ENCODE measurements at places on chromosomes 4 and X.

DNA sequence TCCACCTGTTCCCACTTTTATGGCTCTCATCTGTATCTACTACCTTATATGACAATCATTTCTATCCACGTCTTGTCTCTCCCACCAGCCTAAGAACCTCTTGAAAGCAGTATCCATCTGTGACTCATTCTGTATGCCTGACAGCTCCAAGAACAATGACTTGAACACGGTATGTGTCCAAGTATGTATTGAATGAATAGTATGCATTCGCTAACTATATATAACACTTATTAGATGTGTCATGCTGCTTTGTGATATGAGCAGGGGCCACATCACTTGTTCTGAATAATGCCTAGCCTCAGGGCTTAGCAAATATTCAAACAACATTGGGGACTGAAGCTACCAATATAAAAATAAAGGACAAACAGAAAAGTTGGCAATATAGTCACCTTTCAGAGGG lies 4.9 kb downstream of the OPHN1 start:
- DNase-seq, result no peak

- DNase-seq, result no peak
These were observed 197.6 kb downstream of the KIT start for GRCh38 chr4:54855191-54855854.

- no peak for DNase-seq
These were observed 48.2 kb upstream of the AADAT start for GRCh38 chr4:170137927-170138326.

DNA sequence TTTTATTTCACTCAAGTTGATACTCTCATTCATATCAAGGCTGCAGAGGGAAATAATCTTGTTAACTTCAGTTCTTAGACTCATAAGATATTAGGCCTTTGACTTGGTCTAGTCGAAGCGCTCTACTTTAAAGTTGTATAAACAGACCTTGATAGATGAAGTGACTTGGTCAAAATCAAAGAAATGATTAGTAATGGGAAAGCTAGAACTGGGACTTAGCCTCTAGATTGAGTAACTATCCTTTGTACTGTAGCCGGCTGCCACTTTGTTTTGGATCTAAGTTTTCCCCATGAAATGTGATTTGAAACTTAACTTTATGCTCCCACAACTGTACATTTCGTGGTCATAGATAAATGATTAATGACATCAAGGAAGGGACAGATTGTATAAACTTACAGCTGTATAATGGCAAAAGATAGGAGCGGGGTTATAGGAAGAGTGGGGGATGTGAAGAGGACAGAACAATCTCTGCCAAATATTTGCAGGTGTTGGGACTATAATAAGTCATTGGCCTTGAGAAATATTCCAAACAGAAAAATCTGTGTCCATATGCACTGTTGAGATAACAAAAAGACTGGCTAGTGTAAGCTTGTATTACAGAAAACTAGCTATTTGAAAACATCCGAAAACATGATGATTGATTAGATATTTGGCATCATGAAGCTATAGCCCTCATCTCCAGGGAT lies 17.2 kb downstream of the MID2 start:
- no peak for DNase-seq

DNA sequence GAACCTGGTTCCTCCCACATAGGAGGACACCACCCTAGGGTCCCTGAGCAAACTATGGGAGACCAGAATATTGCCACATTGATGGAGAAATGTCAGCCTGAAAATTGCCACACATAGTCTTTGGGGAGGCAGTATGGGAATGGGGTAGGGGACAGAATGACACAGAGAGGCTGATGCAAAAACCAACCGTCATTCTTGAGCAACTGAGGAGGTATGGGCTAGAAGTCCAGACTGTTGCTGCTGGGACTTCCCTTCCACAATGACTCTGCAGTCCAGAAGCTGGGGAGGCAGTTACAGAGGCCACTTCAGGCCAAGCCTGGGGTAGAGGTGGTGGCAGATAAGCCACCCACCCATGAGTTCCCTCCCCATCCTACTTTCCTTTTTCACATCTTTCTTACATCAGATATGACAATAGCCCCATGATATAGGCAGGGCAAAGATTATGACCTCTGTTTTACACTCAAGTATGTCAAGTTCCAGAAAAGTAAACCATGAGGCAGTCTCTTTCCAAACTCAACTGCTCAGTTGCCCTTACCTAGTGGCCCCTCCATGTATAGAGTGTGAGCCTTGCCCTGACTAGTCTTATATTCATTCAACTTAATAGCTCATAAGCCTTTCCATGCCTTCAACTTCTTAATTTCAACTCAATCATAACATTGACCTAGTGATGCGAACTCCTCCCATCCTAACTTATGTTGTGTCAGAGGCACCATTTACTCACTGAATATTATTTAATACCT lies 41.7 kb downstream of the VSIG4 start:
- no peak for DNase-seq

- DNase-seq, result no peak
These were observed 43.7 kb downstream of the SMAD1 start for GRCh38 chr4:145525291-145525740.

DNA sequence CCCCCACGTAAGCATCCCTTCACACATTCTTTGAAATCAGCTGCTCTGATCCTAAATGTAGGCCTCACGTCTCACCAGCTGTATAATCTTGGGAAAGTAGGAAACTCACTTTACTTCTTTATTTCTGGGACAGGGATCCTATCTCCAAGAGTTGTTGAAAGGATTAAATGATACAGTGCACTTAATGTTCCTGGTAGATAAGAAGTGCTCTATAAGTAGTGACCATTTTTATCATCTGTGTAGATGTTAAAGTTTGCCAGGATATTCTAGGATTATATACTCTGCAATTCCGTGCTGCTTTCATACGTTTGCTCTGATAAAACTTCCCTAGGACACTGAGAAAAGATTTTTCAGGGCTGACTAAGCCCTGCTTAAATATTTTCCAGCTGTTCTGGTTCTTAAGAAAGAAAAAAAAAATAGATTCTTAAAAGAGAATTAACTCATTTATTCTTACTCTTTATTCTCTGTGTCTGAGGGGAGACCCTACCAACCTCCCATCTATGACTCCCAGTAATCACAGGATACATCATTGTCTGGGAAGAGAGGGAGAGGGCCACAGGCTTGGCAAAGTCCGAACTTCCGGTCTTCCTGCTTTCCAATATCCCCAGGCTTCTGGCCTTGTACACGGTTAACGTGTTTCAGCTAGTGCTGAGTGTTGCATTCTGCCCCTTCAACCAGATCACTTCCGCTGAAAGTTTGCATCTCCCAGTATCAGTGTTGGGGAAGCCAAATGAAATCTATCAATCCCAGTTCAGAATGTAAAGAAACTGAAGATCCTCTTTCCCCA lies 269.2 kb downstream of the TRIML1 start:
- no peak for DNase-seq

GRCh38 chrX:137432609-137433008 lies 133.3 kb upstream of the ZIC3 start:
- DNase-seq, result no peak

DNA sequence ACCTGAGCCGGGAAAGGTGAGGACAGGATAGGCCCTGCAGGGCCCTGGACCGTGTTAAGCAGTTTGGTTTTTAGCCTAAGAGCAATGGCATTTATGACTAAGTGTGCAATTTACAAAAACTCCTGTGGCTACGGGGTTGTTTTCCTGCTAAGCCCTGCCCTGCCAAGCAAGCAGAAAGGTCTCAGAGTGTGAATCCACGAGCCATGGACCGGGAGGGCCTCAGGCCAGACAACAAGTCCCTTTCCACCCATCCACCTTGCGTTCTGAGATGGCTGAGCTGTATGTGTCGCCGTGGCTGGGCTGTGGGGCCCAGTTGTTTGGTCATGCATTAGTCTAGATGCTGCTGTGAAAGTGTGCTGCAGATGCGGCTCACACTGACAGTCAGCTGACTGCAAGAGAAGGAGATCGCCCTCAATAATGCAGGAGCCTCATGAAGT lies 33.9 kb upstream of the AFAP1 start:
- no peak for DNase-seq

DNA sequence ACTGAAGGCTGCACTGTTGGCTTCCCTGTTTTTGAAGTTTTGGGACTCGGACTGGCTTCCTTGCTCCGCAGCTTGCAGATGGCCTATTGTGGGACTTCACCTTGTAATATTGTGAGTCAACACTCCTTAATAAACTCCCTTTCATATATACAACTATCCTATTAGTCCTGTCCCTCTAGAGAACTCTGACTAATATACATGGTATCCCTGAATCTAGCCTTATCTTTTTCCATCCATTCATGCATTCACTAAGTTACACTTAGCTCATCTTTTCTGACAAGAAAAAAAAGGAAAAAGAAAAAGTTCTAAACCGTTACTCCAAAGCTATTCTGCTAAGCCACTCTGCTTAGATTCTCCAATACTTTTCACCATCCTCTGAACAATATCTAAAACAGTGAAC lies 1260.2 kb upstream of the PCDH7 start:
- DNase-seq, result no peak

DNA sequence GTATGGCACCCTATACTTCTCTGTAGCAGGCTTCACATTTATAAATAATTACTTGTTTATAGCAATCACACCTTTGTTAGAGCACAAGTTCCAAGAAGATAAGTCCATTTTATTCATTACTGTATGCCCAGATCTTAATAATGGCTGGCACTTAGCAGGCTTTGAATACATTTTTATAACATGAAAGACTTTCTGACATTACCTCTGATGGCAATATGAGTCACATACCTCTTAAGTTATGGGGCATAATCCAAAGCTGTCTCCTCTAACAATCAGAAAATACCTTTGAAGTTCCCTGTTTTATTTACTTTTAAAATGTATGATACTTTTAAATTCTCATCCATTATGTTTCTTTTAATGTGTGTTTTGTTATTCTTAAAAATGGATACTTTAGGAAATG lies 12.2 kb downstream of the SCRG1 start:
- no peak for DNase-seq

- no peak for DNase-seq
These were observed 14.8 kb downstream of the ADGRA3 start for GRCh38 chr4:22500831-22501714.

DNA sequence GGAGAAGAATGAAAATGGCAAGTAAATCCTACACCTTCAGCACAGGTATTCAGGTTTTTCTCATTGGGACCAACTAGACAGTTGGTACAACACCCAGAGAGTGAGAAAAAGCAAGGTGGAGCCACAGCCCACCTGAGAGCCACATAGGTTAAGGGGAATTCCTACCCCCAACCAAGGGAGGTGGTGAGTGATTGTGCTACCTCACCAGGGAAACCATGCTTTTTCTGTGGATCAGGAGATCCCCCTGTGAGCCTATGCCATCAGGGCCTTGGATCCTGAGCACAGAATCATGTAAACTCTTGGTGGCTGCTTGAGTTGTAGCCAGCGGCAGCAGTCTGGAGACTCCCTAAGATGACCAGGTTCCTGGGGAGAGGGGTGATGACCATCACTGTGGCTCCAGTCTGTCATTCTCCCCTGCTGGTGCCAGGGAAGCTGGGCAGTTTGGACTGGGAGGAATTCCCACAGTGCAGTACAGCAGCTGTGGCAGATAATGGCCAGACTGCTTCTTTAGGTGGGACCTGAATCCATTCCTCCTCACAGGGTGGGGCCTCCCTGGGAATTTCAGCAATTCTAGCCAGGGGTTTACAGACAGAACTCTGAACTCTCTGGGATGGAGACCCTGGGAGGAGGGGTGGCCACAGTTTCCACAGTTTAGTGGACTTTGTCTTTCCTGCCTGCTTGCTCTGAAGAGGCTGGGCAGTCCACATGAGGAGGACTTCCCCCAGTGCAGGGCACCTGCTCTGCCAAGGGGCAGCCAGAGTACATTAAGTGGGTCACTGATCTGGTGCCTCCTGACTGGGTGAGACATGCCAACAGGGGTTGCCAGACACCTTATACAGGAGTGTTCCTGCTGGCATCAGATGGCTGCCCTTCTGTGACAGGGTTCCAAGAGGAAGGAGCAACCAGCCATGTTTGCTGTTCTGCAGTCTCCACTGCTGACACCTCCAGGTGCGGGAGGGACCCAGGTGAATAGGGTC lies 43.2 kb downstream of the PARM1 start:
- no peak for DNase-seq

DNA sequence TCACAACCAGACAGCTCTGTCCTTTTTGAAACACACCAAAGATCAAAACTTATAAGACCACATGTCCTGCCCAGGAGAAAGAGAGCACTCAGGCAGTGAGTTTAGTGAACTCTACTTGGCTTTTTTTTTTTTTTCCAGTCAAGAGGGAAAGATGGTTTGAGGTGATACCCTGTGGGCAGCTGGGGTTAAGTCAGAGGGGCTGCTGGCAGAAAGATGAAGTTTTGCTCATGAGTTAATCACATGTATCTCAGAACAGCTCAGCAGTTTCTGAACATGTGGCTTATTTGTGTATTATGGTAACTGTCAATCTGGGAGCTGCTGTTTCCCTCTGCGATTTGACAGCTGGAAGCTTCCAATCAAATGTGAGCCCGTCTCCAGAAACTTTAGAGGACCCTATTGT lies 56.4 kb upstream of the MAP3K15 start:
- DNase-seq, result no peak

- DNase-seq, result no peak
These were observed 585 bp upstream of the SEC24D start for GRCh38 chr4:118836301-118837120.

- DNase-seq, result no peak
These were observed 23.7 kb downstream of the ELF4 start for GRCh38 chrX:130086447-130087206.

DNA sequence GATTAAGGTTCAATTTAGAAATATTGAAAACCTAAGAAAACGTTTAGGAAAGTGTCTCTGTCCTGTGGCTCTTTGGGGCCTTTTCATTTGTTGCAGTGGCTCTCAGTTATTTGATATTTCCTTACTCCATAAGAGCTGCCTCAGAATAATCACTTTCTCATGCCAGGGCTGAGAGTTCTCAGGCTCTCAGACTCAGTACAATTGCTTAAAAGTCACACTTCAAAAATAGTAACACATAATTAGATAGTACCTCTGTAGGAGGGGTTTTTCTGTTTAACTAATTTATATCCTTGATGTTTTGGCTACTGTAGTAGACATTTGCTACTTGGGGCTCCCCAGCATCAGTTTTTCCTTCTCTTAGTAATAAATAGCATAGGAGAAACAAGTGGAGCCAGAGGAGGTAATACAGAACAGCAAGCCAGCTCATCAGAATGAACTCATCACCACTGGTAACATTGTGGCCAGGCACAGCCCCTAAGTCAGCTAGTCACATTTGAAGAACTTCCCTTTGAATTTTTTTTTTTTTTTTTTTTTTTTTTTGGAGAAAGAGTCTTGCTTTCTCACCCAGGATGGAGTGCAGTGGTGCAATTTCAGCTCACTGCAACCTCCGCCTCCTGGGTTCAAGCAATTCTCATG lies 8.0 kb upstream of the HNRNPD start:
- no peak for DNase-seq

All from stimulated activated CD8-positive, alpha-beta memory T cell treated with anti-CD3 and anti-CD28 coated beads, Interleukin-15, amount 100 ng/mL, for 24 hours (primary cell).